Stimulated activated CD8-positive, alpha-beta memory T cell treated with anti-CD3 and anti-CD28 coated beads, Interleukin-7, amount 100 ng/mL, for 1 hour (primary cell): ENCODE measurements at places on chromosomes 1 and 21.

GRCh38 chr1:178938959-178939317 is 68.1 kb upstream of the ANGPTL1 start:
- DNase-seq = no peak

- DNase-seq = no peak
Measured at GRCh38 chr1:204520834-204521709, 4.9 kb downstream of the MDM4 start.

DNA sequence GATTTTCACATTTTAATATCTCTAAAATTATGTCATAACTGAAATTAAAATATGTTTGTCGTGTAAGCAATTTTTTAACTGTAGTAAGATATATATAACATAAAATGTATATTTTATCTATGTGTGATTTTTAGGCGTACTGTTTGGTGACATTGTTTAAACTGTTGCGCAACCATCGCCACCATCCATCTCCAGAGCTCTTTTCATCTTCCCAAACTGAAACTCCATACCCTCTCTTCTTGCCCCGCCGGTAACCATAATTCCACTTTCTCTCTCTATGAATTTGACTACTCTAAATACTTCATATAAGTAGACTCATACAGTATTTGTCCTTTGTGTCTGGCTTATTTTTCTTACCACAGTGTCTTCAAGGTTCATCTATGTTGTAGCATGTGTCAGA is 66.4 kb downstream of the DDX20 start:
- DNase-seq = no peak

DNA sequence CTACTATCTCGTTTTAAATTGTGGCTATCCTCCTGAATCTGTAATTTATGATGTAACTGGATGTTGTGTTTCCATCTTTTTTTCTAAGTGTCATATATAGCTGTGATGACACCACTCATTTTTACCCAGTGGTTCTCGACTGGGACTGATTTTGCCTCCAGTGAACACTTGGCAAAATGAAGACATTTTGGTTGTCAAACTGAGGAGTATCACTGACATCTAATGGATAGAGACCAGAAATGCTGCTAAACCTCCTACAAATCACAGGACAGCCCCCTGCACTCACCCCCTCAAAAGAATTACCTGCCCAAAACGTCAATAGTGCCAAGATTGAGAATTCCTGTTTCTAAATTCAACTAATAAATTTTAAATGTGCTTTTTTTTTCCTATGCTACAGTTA is 1.9 kb downstream of the TRMT13 start:
- no peak for DNase-seq

DNA sequence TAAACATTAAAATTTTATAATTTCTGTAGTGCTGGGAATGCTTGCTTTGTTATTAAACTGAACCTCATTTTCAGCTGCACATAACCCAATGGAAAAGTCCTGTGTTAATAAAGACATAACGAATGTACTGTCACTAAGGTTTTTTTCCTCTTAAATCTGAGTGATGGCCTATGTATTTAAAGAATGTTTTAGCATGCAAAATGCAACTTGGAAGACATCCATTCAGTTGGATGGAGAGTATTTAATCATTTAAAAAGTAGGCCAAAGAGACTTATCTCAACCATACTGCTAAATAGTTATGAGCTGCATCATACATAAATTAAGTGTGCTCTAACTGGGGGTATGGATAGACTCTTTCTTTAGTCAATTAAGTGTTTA is 48.5 kb downstream of the RWDD3 start:
- DNase-seq = no peak

GRCh38 chr1:157659576-157660247 is 40.9 kb downstream of the FCRL3 start:
- DNase-seq = no peak

- DNase-seq = no peak
Measured at GRCh38 chr1:107000902-107001301, 55.6 kb upstream of the PRMT6 start.

DNA sequence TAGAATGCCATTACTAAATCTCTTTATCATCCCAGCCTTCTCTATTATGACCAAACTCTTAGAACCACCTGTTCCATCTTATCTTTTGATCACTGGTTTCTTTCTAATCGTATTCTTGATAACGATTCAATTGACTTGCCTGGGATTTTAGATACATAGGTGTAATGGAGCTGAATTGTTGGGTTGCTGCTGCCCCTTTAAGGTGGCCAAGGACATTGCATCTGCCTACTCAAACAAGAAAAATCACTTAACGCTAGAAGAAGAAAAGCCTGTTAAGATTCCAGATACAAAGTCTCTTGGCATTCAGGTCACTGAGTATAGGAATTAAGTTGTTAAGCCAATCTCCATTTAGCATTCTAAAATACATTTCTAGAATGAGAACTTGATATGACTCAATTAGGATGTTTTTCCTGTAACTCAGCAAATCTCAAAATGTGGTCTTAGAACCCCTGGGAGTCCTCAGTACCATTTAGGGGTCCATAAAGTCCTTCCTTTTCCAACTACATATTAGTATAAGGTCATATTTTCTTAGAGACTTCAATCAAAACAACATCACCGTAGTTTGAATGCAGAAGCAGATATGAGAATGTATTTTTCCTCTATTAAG is 12.4 kb downstream of the NEXN start:
- DNase-seq = no peak

GRCh38 chr1:229907884-229908638 is 159.0 kb upstream of the GALNT2 start:
- DNase-seq = no peak

DNA sequence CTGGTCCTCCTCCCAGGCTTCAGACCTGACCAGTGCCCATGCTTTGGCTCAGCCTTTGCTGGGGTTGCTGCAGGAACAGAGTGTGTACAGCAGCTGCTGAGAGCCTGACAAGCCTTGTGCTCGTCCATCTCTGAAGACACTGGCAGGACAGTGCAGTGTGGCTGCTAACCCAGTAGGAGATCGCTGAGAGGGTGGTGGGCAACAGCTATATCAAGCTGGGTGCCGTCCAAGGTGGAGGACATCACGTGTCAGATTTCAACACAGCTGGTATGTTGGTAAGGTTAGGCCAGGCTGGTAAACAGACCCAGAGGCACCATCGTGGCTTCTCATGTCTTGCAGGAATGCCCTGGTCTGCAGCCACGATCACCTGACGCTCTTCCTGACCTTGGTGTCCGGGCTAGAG is 17.9 kb upstream of the SLC25A34 start:
- no peak for DNase-seq

DNA sequence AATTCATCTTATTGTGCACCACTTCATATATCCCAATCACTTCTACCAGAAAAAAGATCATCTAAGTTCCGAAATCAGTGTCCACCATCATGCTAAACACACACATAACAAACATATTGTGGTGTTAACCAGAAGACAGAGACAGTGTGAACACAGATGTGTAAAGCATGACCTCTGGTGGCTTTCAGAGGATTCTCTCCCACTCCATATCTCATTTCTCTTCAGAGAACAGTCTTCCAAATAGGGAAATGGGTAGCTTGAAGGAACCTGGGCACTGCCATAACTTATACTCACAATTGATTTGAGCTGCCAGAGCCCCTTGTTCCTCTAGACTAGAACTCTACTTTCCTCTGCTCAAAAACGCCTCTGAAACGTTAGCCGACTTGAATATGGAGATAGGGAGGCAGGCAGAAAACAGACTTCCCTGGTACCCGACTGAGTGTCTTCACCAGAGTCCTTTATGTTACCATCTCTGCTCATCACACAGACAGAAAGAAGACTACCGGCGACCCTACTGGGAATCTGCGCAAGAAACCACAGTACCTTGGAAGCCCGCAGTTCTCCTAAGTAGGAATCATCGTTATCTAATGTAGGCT is 1.8 kb upstream of the ELAPOR1 start:
- DNase-seq = no peak

DNA sequence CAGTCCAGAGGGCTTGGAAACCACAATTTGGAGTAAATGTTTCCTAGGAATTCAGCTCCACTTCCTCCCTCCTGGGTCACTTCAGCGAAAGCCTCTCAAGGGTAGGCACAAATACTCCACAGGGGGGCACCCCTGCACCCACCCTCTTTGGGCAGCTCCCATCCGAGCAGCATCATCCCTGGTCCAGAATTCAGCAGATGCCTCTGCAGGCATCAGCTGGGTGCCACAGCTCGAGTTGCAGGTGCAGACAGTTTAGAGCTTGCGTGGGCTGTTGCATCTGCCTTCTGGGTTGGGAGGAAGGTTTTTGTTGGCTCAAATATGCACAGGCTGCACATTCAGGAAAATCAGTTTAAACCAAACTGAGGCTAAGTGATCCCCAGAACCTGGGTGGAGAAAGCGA is 25.0 kb downstream of the KANK4 start:
- DNase-seq = no peak

DNA sequence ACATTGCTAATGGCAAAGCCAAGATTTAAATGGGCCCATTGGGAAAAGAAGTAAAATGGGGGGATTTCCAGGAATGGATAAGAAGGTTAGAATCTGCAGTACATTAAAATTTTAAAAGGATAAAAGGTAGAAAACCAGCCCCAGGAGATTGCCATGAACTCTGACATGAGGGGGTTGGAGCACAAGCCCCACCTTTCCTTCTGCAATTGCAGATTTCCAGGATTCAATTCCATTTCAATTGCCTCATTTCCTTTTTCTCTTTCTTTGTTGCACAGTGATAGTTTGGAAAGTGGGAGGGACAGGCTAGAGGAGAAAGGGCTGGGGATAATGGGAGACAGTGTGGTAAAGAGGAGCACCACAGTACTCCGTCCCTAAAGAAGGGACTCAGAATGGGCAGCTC is 238.5 kb upstream of the RAB4A start:
- DNase-seq = no peak

DNA sequence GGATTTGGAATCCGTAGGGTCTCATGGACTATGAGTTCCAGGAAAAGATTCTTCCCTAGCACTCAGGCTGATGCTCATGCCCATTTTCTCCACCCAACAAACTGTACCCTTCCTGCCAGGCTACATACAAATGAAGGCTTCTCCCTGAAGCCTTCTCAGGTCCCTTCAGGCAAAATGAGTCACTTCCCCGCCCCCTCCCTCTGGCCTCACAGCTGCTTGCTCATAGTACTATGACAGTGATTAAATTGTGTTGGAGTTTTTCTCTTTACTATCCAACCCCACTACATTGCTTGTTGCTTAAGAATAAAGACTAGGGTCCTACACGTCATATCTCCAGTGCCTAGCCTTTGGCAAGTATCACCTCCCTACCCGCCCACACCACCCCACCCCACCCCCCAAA is 207.6 kb upstream of the NFIA start:
- no peak for DNase-seq

GRCh38 chr1:100706856-100707255 is 12.7 kb upstream of the VCAM1 start:
- DNase-seq = no peak

- DNase-seq = no peak
Measured at GRCh38 chr1:101217148-101217547, 19.7 kb upstream of the S1PR1 start.

GRCh38 chr1:165674599-165674998 is 23.8 kb downstream of the ALDH9A1 start:
- no peak for DNase-seq

- no peak for DNase-seq
Measured at GRCh38 chr1:236990052-236990445, 14.2 kb downstream of the MT1HL1 start.

DNA sequence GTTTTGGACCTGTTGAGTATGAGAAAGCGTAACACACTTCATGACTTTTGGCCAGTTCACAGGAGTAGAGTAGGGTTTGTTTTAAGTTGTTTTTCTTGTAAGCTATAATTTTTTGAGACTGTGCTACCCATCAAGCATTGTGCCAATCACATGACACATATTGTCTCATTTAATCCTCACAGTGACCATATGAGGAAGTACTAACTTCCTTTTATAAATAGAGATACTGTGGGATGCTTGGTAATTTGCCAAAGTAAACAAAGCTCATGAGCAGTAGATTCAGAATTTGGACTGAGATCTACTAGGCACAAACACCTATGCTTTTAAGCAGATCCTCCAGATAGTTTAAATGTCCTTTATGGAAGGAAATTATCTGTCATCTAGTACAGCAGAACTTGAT is 178.3 kb downstream of the CACNA1E start:
- no peak for DNase-seq

DNA sequence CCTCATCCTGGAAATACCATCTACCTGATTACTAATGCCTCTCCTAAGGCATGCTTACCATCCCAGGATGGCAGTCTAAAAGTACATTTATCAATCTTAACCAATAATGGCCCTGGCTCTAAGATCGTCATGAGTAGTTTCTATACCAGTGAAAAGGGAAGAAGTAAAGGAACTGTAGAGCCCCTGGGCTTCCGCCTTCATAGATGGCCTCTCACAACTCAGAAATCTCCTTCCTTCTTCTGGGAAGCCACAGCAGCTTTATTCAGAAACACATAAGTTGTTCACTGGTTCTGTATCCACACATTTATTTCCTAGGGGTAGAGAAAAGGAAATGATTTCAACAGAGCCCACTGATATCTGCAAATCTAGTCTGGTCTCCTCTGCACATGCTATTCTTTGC is 41.0 kb upstream of the CD5L start:
- no peak for DNase-seq

DNA sequence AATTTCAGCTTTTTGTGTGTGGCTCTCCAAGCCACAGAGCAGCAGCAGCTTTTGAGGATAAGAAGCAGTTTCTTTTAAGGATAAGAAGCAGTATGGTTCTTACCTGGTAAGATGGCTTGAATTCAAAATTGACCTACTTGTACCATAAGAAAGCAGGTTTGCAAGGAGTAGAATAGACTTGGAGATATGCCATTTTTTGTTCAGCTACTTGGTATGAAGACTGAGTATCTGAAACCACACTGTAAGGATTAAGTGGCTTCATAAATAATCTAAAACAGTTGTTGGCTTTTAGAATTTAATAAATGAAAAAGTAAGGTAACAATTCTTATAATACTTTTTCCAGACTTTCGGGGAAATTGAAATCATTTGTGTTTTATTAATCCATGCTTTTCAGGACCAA is 74.2 kb downstream of the ATF6 start:
- DNase-seq = no peak
